ENCODE measurements at places on chromosomes 7 and 10.

GRCh38 chr10:26855186-26855585, 5.6 kb downstream of the ABI1 start:
- DNase-seq = no peak

GRCh38 chr10:60825520-60825919, 47.2 kb downstream of the CDK1 start:
- DNase-seq = no peak

GRCh38 chr10:77909021-77909748, 17.4 kb downstream of the DLG5 start:
- DNase-seq = no peak

- DNase-seq = no peak
Measured at GRCh38 chr7:71281261-71281660, 149.3 kb downstream of the GALNT17 start.

GRCh38 chr7:37982423-37982822, 62.0 kb downstream of the EPDR1 start:
- no peak for DNase-seq

DNA sequence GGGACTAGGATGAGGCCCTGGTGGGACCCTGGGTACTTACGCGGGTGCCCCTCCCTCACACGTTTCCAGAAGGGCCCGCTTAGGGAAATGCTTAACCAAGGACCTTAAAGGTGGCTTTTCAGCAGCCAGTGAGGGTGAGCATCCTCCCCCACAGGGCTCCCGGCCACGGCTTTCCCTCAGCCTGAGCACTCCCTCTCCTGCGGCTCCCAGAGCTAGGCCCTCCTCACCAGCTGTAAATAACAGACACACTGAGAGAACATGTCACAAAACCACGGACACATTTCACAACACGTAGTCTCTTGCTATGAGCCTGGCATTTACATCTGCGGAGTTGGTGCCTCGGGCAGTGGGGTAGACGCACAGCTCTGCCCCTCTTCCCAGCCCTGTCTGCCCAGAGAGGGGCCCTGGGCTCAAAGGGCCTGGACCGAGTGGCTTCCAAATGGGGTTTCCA, 25.2 kb downstream of the GRID1 start:
- no peak for DNase-seq

DNA sequence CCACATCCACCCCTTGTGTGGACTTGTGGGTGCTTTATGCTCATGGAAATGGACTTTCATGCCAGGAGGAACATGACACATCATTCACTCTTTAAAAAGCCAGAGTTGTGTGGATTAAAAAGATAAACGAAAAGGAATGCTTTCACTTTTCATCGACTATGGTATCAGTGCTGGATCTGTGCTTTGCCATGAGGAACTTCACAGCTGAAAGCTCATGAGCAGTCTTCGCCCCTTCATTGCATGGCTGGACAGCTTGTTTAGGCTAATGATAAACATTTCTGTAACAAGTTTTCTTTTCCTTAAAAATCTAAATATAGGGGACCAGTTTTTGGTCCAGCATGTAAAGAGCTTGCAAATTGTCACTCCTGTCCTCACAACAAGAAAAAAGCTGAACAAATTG, 173.6 kb upstream of the NPS start:
- no peak for DNase-seq

GRCh38 chr7:5693529-5693928, 87.9 kb downstream of the RNF216 start:
- no peak for DNase-seq

DNA sequence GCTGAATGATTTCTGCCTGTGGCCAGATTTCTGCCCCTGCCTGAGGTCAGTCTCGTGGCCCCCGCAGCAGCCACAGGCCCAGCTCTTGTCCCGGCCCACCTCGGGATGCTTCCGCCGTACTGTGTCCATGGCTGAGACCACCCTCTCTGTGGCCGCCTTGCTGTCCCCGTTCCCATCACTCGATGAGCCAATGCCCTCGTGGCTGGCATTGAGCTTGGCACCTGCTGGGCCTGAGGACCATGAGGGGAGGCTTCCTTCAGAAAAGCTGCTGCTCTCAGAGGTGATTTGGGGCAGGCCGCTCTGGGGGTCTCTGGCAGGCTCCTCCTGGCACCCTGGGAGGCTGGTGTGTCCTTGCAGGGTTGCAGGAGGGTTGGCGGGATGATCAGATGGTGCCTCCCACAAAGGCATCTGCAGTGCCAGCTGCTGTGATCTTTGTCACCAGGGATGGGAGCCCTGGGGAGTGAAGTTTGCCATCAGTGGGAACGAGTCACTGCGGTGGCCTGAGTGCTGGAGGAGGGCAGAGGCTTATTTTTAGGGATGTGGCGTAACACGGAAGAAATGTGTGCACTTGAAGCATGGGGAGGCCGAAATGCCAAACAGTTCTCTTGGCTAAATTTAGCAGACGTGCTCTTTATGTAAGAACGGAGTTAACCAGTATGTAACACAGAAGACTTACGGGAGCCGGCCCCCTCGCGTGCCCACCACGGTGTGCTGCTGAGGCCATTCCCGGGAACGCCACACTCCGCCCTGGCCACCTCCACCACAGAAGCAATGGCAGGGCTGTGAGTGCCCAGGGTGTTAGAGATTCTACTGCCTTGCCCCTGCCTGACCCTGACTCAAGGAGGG, 47.7 kb downstream of the VIPR2 start:
- no peak for DNase-seq

- no peak for DNase-seq
Measured at GRCh38 chr10:120514035-120514620, 57.1 kb downstream of the PLPP4 start.

DNA sequence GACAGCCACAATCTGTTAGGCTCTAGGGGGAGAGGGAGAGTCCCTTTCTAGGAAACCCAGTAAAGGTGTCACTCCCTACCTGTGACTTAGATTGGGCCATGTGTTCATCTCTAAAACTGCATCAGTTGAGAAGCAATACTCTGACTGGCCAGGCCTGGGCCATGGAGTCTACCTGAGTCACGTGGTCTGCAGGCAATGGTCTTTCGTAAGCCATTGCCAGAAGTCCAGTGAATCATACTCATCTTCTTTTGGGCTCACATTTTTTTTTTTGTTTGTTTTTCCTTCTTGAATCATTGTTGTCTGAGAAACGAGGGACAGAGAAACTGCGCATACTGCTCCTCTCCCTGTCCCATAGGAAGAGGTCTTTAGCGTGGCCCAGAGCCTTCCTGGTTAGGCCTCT, 215.6 kb downstream of the CCSER2 start:
- DNase-seq = no peak

DNA sequence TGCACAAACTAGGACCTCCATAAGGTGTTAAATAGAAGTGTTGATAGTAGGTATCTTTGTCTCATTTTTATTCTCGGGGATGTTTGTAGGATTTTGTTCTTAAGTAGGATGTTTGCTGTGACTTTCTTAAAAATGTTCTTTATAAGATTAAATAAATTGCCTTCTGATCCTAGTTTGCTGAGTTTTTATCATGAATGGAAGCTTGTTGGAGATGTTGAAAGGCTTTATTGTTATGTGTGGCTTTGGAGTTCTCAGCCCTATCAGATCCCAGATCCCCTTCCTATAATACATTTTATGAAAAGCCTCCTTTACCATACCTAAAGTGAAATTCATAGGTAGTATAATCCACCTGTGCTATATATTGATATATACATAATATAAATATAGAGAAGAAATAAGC, 40.1 kb downstream of the NHLRC2 start:
- DNase-seq = no peak

DNA sequence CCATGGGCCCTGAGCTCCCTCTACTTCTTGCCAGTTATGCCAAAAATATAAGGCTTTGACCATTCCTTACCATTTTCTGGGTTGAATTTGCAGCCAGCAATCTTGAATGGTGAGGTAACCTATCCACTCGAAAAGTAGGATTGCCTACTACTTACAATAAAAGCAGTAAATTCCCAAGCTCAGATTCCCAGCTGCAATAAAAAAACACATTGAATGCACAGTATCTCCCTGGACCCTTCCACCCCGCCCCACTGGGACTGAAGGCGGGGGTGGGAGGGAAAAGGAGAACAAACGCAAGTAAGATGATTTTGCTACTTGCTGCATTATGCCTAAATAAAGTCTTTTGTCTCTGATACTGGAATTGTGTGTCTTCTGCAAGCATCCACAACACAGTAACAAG, 301.9 kb downstream of the HGF start:
- no peak for DNase-seq

- DNase-seq = no peak
Measured at GRCh38 chr10:69061305-69062161, 26.4 kb upstream of the SRGN start.

- DNase-seq = no peak
Measured at GRCh38 chr10:33410096-33410859, 75.8 kb upstream of the NRP1 start.

- DNase-seq = no peak
Measured at GRCh38 chr7:17311952-17312351, 13.5 kb downstream of the AHR start.

GRCh38 chr10:22850541-22850940, 77.3 kb upstream of the ARMC3 start:
- no peak for DNase-seq

GRCh38 chr7:77269360-77270093, 69.9 kb upstream of the FGL2 start:
- DNase-seq = no peak

DNA sequence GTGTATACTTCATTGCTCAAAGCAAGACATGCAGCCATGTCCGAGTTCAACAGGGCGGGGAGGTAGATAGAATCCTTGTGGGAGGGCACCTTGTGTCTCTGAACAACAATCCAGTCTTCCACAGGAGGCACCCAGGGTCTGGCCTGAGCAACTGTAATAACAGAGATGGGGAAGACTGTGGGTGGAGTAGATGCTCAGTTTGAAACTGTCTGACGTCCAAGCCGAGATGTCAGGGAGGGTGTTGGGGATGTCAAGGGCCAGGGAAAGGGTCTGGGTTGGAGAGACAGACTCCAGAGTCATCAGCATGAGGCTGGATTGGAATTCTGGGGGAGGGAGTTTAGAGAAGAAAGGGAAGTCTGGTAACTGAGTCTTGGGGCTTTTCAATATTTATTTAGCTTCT, 88.0 kb downstream of the FANK1 start:
- DNase-seq = no peak

GRCh38 chr10:21924511-21924910, 79.0 kb downstream of the DNAJC1 start:
- DNase-seq = no peak

DNA sequence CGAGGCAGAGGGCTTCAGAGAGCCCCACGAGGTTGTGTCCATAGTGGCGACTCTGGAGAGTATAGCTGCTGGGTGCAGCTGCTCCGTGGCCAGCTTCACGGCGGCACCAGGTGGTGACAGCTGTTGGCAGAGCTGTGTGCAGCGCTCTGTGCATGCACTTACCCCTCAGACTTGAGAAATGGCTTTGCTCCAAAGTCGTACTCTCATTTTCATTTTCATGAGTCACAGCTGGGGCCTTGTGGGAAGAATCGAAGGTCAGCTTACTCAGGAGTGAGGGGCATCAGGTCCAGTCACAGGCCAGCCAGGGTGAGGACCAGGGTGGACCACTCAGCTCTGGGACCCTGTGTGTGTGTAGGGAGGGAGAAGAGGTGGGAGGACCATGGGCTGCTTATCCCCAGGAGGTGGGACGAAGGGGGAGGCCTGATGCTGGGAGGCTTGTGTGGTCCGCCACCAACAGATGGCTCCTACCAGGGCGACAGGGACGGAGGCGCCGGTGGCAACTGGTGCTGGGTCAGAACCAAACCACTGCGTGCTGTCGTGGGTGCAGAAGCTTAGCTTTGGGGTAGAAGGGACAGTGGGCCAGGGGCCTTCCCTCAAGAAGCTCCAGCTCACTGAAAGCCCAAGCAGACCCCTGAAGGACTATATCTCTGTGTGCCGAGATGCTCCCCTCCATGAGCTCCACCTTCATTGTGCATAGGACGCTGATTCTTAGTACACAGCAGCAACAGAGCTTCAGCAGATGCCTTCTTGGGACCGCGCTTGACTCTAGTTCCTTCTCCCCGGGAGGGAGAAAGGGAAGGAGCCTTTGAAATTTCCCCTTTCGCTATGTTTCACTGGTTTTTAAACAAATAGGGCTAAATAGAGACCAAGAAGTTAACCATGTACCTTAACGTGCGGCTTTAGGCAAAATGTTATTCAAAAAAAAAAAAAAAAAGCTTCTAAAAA, 225.0 kb downstream of the CELF2 start:
- DNase-seq = no peak

GRCh38 chr7:77837275-77837674, 38.7 kb downstream of the PHTF2 start:
- no peak for DNase-seq

DNA sequence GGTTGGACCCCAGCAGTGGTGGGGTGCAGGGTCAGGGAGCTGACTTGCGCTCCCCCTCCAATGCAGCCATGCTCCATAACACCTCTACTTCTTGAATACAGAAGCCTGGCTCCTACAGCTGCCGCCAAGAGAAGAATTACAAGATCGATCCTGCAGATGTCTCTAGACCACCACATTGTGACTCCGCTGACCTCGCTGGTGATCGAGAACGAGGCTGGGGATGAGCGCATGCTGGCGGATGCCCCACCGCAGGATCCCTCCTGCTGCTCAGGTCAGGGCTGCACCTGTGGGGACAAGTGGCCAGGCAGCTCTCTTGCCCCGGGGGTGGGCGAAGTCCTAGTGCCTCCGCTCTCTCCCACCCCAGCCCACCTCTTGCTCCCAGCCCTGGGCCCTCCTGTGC, 31.7 kb downstream of the ITIH2 start:
- no peak for DNase-seq

- no peak for DNase-seq
Measured at GRCh38 chr10:51846856-51847506, 147.6 kb upstream of the CSTF2T start.

DNA sequence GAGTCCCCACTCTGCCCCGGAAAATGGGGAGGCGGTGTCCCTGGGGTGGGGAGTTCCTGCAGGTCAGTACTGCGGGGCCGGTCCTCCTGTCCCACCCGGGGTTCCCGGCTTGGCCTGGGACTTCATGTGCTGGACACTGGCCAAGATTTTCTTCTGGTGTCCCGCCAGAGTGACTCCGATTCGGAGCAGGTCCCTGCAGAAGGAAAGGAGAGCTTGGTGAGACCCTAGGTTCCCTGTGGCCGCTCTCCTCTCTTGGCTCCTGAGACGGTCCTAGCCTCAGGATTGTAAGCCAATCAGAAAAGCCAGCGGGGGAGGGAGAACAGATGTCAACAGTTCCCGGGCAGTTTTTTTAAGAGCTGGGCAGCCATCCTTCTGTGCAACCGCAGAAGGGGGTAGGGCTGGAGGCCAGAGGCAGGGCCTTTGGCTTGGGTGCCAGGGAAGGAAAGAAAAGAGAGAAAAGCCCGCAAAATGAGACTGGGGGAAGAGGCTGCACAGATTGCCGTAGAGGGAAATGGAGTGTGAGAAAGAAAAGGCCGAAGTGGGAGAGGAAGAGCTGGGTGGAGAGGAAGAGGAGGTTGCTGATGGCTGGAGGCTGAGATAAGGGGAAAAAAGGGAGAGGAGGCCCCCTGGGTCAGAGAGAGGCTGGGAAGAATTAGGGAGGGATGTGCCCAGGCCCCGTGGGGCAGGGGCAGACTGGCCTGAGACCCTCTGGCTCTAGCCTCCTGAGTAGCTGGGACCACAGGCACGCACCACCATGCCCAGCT, 23.7 kb downstream of the EPHB4 start:
- DNase-seq = no peak

GRCh38 chr7:94507462-94507861, 2.1 kb upstream of the CASD1 start:
- no peak for DNase-seq
